ENCODE measurements at places on chromosomes 11 and 22. TPM values are rescaled to one million over a fixed set of nuclear protein-coding genes. Genes with fewer than 3 reads are reported as not detected.

The LRRC32 gene
- total RNA-seq: 17.5 TPM

The IL10RA gene
- 9.1 TPM for total RNA-seq

The C22orf15 gene
- 0.30 TPM for total RNA-seq

The TMEM45B gene
- 7.6 TPM for total RNA-seq

The CD3G gene
- 0.10 TPM for total RNA-seq

The OR8G5 gene
- not detected for total RNA-seq

DNA sequence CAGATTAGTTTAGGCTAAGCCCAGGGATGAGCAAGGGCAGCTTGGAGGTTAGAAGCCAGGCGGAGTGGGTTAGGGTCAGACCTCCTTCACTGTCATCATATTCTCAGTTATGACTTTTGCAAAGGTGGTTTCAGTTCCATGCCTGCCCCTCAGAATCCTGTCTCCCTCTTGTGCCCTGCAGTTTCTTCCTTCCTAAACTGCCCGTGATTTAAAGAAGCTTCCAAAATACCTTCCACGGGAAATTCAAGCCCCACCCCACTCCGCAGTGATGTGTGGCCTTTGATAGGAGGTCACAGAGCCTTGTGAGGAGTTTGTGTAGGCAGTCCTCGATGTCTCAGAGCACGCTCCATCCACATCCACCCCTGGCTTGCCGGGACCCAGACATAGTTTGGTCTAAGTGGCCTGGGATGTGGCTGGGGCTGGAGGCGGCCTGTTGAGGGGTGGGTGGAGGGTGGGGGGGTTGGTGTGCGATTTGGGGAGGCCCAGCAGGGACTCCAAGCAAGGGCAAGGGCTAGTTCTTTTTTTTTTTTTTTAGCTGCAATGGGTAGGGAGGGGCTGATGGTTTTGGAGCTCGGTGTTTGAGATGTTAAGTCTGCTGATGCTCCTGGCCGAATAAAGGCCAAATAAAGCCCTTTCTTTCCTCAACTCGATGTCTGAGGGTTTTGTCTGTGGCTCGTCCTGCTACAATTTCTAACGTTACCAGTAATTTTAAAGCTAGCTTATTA lies 1.6 kb upstream of the IFITM1 start:
- no peak for DNase-seq

- no peak for DNase-seq
These were observed 339.4 kb downstream of the MN1 start for GRCh38 chr22:27462190-27462589.

GRCh38 chr11:76783896-76784813 lies 999 bp downstream of the TSKU start:
- peak; percentile 28 for DNase-seq

- peak; percentile 53 for DNase-seq
These were observed 8.4 kb upstream of the CCKBR start for GRCh38 chr11:6251120-6251733.

DNA sequence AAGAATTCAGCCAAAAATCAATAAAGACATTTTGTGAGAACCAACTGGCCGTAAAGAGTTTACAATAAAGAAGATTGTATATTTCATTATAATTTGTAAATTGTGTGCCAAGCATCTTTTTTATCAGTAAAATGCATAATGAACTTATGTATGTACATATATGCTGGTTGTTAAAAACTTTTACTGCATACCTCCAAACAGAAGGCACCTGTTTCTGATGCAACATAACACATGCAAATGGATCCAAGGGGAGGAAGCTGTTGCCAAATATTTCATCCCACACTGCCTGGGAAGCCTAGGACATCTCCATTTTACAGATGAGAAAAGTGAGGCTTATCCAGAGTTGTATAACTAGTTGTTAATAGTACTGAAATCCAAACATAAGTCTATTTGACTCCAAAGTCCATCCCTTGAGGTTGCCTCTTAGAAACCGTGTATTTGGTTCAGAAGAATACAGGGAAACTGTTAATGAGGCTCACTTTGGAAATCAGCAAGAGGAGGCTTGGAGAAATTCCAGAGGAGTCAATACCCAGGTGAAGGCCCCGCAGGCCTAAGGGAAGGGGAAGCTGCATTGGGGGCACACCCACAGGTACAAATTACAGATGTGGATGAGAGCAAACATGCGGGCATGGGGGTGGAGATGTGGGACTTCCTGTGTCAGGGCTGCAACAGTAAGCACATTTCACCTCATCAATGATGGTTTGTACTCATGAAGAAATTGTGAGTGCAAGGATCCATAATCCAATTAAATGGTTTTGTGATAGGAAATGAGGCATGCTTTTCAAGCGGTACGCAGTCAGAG lies 51.1 kb downstream of the RCN1 start:
- no peak for DNase-seq

DNA sequence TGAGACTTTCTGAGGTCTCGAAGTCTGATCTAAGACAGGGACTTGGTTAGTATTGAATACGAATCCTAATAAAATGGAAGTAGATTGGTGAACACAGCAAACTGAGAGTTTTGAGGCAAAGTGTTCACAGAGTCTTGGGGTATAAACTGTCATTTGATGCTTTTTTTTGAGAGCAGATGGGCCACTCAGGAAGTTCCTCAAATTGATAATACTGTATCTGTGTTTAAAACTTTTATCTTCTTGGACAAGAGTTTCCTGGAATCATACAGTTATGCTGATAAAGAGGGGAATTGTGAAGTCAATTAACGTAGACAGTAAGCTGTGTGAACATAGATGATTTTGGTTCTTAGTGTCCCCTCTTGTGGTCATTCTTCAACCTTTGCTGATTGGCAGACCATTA lies 80.0 kb upstream of the CLPB start:
- DNase-seq: no peak

DNA sequence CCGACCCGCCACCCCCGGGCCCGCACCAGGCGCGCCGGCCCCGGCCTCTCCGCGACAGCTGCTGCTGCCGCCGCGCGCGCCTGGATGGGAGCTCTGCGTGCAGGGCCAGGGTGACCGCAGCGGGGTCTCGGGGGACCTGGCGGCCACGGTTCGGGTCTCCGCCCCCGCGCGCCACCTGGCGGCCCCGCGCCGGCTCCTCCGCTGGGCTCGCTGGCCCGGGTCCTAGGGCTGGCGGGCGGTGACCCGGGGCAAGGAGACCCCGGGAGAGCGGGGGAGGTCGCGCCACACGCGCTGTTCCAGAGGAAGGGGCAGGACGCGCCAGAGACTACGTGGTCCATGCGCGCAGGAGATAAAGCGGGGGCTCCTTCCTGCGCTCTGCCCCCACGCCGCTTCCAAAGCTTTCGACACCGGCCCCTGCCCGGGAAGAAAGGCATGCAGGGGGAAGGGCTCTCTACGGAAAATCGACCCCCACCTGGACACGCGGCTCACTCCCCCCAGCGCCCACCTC lies 562 bp downstream of the SHANK2 start:
- no peak for DNase-seq

DNA sequence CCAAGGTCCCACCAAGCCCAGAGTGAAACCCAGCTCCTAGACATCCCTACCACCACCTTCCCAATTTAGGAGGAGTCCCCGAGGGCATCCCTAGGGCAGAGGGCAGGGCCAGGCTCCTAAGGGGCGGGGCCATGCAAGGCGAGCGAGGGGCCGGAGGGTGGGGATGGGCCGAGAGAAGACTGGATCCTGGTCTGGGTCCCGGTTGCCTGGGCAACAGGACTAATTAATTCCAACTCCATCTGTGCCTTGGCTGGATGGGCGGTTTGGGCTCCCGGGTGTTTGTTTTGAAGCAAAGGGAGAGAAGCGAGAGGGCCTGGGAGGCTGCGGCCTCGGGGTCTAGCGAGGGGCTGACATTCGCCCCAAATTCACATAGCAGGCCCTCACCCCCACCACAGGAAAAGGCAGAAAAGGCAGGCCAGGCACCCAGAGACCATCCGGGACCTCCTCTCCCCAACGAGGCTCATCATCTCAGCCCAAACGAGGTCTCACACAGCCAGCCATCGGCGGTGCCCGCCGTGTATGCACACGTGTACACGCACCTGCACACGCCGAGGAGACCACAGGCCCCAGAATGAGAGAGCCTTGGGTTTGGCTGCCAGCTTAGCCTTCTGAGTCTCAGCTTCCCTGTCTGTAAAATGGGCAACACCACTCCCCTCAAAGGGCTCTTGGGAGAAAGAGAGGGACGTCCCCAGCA lies 23.9 kb downstream of the ELFN2 start:
- no peak for DNase-seq

GRCh38 chr11:28123151-28123581 lies 15.0 kb downstream of the METTL15 start:
- no peak for DNase-seq

DNA sequence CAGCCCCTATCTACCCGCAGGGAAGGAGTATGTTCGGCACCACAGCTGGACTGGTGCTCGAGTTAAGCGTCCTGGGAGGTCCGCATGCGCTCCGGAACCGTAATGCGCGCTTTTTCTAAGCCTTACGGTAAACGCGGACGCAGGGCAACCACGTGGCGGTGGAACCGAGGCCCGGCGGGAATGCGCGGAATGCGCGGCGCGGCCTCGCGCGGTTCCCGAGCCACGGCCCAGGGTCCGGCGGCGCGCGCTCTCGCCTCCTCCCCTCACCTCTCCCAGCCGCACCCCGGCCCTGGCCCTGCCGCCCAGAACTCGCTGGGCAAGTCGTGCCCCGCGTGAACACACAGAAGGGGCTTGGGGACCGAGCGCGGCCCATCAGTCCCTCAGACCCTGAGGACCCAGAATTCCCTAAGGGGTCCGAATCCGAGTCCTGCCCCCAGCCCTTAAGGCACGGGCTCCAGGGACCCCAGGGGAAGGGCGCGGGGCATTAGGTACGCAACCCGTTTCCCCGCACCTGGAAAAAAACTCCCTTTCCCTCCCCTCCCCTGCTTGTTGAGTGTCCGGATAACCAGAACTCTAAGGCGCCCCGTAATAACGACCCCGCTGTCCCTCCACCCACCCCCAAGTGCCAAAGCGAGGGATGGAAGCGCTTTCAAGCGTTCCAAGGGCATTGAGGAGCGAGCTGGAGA lies 4.3 kb upstream of the CCND1 start:
- DNase-seq: peak; percentile 50

- DNase-seq: no peak
These were observed 84.6 kb upstream of the IZUMO1R start for GRCh38 chr11:94219771-94220170.
